Fibroblast of lung (primary cell): ENCODE measurements at places on chromosomes 5 and 9. TPM values are rescaled to one million over a fixed set of nuclear protein-coding genes. Genes with fewer than 3 reads are reported as not detected.

PPP3R2 gene
- not detected in 2 replicates for polyA plus RNA-seq

PCDHGB5 gene
- polyA plus RNA-seq: 19.6 TPM in 2 replicates

ALDH1B1 gene
- polyA plus RNA-seq: 17.4 and 22.6 TPM in 2 replicates

IFNW1 gene
- not detected in 2 replicates for polyA plus RNA-seq

IL13 gene
- polyA plus RNA-seq: not detected in 2 replicates

CHSY3 gene
- polyA plus RNA-seq: 0.51 and 0.76 TPM in 2 replicates

CDHR2 gene
- polyA plus RNA-seq: not detected in 2 replicates

TICAM2 gene
- 8.1 and 10.3 TPM in 2 replicates for polyA plus RNA-seq
